ENCODE measurements at places on chromosomes 7 and 10.

DNA sequence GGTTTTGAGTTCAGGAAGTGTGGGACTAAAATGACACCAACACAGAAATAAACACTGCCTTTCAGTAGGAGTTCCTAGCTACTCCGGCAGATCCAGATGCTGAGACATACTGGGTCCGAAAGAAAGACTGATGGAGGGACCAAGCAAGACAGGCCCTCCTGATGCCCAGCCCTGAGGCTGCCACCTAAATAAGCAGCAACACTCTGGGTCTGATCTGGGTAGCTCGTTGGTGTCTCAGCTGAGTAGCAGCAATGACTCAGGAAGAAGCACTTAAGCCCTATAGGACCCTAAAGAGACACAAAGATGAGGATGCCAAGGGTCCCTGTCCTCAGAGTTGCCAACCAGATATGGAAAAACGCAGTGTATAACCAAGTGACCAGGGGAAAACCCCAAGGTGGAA lies 190.7 kb downstream of the FAM107B start:
- DNase-seq: no peak

- DNase-seq: peak; percentile 77
Observed at GRCh38 chr7:47478926-47479711, 102.8 kb downstream of the TNS3 start.

DNA sequence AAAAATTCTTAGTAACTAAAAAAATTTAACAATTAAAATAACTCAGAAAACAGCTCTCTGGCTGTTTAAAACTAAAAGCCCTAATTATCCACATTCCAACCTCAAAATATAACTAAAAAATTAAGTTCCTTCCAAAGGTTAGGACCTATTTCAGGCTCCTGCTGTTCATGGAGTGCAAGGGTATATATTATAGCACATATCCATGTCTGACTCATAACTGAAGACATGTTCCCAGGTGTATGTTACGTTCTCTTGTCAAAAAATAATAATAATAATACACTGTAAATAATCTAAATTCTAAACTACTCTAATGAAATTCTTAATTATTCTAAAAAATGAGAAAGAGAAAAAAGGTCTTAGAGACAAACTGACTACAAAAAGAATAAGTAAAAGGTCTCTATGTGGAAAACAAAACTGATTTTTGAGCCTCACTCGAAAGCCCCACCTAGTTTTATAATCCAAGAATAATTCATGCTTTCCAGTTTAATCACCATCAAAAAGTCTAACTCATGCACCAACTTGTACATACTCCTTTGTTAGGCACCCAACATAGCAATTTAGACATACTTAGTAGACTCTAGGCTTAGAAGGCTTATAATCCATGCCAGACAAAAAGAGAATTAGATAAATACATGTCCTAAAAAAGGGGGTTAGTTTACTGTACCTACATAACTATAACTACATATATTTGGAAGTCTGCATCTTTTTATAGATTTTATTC lies 171.4 kb downstream of the KMT2E start:
- no peak for DNase-seq

GRCh38 chr10:85719408-85719807 lies 647.2 kb downstream of the GRID1 start:
- DNase-seq: peak; percentile 10

GRCh38 chr7:85820702-85821443 lies 634.0 kb upstream of the SEMA3D start:
- DNase-seq: no peak

DNA sequence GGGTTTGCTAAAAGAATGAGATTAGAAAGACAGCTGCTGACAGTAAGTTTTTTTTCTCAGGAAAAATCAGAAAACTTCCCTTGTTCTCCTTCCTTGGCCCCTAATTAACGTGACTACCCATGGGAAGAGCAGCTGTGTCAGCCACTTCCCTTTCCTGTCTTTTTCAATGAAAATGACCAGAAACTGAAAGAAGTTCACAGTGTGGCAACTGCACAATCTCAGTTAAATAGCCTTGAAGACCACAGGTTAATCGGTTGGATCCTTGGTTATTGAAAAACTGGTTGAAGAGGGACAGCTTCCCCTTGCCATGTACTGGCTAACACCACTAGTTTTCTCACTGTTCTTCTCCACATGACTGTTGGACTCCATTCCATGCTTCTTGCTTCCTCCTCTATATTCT lies 148.8 kb upstream of the AGR3 start:
- peak; percentile 59 for DNase-seq

DNA sequence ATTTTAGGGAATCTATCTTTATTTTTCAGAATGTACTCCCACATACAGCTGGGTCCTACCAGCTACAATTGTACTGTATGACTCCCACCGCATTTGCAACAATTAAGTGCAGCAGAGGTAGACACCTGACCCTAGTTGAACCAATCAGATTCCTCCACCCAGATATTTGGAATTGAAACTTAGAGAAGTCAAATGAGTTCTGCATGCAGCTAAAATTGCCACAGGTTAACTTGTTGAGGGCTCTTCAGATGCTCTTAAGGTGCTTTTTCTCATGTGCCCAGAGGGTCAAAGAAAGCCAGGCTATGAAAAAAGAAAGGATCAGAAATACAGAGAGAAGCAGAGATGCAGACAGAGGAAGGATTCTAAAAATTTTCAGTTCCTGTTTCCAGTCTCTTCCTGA lies 68.0 kb upstream of the TES start:
- no peak for DNase-seq

DNA sequence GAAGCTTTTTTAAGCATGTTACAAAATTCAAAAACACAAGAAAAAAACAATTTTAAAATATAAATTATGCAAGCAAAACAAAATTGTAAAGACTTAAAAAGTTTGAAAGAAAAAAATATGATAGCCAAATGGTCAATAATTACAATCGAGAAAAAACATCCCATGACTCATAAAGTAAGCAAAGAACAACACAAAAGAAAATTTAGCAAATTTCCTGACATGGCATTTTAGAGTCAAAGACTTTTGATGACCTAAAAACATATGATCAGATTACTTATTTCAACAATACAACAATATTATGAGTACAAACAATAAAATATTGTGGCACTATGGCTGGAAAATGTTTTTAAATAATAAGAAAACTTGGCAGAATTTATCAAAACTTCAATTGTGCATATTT lies 312.1 kb upstream of the MEOX2 start:
- no peak for DNase-seq
